ENCODE measurements at places on chromosomes 1 and 21.
A peak's percentile ranks its signal among the peaks of the same experiment; 100 is the strongest.

GRCh38 chr1:153494976-153495535 is 34.6 kb upstream of the S100A7 start:
- peak; percentile 94 for DNase-seq

GRCh38 chr1:109412551-109412950 is 13.7 kb downstream of the PSMA5 start:
- DNase-seq = no peak

GRCh38 chr1:65332821-65333220 is 23.5 kb downstream of the DNAJC6 start:
- DNase-seq = no peak

- no peak for DNase-seq
Observed at GRCh38 chr1:100328133-100328532, 24.2 kb upstream of the CDC14A start.

- peak; percentile 90 for DNase-seq
Observed at GRCh38 chr1:155050560-155051341, at the start of gene ADAM15. Gene ADAM15 (plus strand): TSS chr1:155051316. CDS start chr1:155051387, 71 bp downstream.

DNA sequence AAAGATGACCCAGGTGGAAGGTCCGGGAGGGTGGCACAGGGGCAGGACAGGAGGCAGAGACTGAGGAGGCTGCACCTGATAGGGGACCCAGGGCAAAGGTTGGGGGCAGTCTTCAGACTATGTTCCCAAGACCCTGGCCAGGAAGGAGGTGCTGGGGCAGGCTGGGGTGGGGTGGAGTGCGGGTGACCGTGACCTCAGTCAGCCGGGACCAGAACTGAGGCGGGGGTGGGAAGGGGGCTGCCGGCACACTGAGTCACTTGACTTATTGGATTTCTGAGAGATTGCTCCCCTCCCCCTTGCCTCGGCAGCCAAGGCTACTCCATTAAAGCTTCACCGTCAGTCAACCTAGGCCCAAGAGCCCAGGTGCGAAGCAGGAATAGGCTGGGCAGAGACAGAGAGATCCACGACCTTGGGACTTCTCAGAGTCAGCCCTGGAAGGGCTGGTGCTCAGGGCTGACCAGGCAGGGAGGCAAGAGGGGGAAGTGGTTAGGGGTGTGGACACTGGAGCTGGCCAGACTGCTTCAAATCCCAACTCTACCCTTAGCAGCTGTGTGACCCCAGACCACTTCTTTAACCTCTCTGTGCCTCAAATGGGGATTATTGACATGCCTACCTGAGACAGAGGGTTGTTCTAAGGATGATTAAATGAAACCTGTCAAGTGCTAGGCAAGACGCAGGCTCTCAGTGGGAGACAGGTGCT is 47.9 kb upstream of the LAPTM5 start:
- no peak for DNase-seq

DNA sequence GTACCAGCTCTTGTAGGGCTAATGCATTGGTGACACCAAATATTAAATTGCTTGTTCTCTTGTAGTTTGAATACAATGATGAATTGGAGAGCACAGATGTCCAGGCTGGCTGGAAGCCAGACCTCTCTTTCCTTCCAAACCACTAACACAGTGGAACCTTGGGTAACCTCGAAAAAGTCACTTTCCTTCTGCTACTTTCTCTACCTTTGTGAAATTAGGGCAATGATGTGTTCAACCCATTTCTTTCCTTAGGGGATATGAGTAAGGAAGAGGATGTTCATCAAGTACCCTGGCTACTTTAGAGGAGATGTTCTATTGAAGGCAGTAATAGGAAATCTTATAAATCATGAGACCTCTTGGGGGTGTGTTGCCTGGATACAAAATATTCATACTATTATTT is 55.7 kb downstream of the XCL2 start:
- DNase-seq = no peak

GRCh38 chr1:210123924-210124589 is 108.5 kb upstream of the SERTAD4 start:
- no peak for DNase-seq

GRCh38 chr1:151043163-151043562 is 4.4 kb upstream of the C1orf56 start:
- no peak for DNase-seq

DNA sequence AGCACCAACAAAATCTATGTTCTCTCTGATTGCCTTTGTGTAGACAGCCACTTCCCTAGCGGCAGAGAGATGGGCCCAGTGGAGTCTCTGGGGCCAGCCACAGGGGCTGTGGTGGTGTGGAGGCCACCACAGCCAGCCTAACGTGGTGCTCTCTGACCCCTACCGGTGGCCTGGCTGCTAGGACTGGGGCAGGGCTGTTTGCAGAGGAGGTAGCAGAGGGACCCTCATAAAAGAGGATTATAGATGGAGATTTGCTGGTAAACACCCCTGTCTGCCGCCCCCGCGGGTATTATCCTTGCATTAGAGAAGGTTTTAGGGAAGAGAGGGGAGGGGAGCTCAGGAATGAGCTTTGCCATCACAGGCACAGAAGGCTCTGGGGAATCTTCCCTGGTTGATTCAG is 310.3 kb upstream of the VAMP3 start:
- no peak for DNase-seq

- DNase-seq = no peak
Observed at GRCh38 chr1:203174324-203174985, 1.2 kb downstream of the MYBPH start.

DNA sequence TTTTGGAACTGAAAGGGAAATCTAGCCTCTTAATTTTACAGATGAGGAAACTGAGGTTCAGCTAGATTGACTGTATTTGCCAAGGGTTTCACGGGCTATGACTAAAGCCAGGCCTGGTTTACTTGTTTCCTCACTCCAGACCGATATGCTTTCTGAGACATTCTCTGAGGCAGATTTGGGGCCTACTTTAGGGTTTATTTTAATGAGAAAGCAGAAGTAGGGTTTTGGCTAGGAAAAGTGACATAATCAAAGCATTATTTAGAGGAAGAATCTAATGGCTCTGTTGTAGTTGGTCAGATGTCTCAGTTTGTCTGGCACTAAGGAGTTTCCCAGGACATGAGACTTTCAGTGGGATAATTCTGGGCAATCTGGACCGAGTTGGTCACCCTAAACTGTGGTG is 1.5 kb upstream of the RPTN start:
- no peak for DNase-seq

DNA sequence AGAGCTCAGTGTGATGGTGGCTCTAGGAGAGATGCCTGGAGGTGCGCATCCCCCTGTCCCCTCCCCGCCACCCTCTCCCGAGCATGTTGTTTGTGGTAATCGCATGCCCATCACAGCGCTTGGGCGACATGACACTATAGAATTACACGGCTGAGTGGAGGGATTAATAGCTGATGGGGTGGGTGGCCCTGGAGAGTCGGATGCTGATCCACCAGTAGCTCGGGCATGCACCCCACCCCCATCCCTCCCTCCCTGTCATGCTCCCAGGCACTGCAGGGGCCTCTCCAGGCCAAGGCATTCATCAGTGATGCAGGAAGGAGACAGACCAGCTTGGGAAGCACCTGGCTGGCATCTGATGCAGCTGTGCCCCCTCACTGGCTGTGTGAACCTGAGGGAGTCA is 159.0 kb upstream of the IGSF21 start:
- DNase-seq = no peak

- no peak for DNase-seq
Observed at GRCh38 chr21:15000081-15000480, 64.7 kb downstream of the NRIP1 start.

Measured in mesothelial cell of epicardium (in vitro differentiated cells).